Upper lobe of left lung (tissue), 6 donors: ENCODE measurements at places on chromosomes 3 and 15.

DNA sequence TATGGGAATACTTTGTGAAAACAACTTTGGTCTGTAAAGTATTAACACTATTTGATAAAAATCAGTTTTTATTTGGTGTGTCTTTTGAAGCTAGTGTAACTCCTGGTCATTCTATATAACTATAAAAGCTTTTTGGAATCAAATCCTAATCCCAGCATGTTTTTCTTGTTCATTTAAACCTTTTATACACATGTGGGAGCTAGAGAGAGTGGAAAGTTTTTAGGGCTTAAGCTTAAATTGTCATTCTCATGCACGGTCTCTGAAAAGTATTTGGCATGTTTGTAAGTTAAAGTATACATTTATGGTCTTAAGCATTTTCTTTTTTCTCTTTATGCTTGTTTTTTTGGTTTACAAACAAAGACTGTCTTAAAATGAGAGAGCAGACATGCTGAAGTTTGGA is 83.4 kb upstream of the RARB start:
- no peak for DNase-seq

DNA sequence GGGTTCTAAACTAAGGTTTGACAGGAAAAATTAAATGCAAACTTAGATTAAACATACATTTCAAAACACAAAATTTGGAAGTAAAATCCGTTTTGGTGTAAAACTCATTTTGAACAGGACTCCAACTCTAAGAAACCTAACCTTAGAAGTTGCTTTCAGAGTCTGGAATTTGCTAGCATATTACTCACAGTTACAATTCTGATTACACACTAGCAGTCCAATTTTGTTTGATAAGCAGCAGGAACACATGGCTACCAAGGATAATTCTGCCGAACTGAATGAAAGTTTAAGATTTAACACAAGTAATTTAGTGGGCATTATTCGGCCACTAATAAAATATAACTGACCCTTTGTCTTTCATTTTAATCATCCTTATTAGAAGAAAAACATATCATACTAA is 49.6 kb downstream of the FRMD5 start:
- DNase-seq: no peak

GRCh38 chr3:169288553-169288952 is 375.0 kb downstream of the MECOM start:
- peak; percentile 34 for DNase-seq

GRCh38 chr3:183564046-183564445 is 8.5 kb upstream of the KLHL6 start:
- DNase-seq: no peak

- no peak for DNase-seq
Observed at GRCh38 chr3:134013280-134013679, 16.4 kb downstream of the SLCO2A1 start.

DNA sequence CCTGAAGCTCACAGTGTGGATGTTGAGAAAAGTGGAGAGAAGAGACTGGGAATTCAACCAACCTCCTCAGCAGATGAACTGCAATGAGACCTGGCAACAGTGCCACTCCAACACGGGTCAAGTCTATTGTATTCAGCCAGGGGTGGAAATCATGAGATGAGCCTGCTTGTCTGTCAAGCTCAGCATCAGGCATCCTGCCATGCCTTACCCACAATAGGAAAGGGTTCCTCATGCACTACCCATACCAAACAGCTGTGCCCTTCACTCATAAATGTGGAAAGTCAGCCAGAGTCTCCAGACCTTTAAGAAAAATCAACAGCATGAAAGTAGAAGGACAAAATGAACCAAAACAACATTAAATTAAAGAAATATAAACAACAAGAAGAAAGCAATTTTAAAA is 542.1 kb downstream of the EPHB1 start:
- DNase-seq: no peak

DNA sequence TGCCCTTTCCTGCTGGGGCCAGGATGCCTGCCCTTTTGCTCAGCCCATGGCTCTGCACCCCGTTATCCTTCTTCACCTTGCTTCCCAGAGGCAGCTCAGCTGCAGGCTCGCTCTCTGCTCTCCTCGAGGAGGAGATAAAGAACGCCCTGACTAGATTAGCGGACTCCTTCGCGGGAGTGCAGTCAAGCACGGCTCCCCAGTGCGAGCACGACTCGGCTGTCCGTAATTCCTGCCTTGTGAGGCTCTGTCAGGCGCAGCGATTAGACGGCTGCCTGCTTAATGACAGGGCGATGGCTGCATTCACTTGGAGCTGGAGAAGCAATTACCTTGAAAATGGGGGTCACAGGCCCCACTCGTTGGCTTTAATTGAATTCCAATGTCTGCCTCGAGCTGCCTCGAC is 25.9 kb downstream of the TLE3 start:
- DNase-seq: no peak

DNA sequence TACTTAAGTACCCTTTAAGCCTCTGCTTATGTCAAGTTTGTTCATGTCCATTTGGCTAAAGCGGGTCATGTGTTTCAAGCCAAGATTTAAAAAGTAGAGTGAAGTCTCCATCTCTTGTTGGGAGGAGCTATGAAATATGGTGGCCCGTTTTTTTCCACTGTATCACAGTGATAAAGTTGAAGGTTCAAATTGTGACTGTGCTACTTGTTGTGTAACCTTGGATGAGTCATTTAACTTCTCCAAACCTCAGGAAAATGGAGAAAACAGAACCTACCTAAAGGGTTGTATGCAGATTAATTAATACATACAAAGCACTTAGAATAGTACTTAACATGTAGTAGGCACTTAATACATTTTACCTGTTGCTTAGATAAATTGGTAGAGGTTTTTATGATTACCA is 43.4 kb downstream of the SNAPC5 start:
- no peak for DNase-seq

DNA sequence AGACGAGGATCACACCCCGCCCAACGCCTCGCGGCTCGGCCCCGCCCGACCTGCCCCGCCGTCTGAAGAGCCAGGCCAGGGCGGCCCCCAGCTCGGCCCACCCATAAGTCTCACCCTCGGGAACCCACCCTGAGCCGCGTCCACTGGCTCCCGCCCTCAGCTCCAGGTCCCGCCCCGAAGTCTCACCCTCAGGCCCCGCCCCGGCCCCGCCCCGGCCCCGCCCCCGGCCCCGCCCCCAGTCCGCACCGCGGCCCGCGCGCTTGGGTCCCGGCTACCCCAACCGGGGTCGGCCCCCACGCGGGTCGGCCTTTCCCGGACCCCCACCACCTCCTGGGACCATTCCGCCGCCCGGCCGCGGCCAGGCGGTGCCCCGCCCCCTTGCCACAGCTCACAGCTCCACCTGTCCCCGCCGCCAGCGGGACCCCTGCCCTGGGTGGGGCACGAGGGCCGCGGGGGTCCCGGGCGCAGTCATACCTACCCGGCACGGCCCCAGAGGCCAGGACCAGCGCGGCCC is 489 bp downstream of the CSPG5 start:
- peak; percentile 31 for DNase-seq

GRCh38 chr3:126515066-126515706 is 2.4 kb downstream of the UROC1 start:
- DNase-seq: no peak

DNA sequence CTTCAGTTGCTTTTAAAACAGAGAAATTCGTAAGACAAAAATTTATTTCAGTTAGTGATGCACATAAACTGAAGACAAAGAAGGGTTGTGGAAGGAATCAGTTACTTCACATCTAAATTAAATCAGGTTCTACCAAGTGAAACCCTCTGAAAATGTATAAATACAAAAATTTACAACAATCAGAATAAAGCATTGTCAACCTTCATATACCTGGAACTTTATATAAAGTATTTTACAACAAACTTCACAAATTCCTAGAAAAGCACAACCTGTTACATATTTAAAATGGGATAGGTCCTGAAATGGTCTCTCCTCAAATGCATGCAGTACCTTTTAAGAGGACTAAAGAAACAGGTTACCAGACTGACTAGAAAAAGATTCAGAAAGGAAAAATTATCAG is 26.9 kb downstream of the ATOSA start:
- no peak for DNase-seq

- DNase-seq: no peak
Observed at GRCh38 chr3:193814166-193814892, 221.3 kb downstream of the OPA1 start.

- DNase-seq: no peak
Observed at GRCh38 chr15:64048781-64049460, 2.6 kb upstream of the DAPK2 start.

- no peak for DNase-seq
Observed at GRCh38 chr15:79037848-79038247, 52.7 kb downstream of the RASGRF1 start.

DNA sequence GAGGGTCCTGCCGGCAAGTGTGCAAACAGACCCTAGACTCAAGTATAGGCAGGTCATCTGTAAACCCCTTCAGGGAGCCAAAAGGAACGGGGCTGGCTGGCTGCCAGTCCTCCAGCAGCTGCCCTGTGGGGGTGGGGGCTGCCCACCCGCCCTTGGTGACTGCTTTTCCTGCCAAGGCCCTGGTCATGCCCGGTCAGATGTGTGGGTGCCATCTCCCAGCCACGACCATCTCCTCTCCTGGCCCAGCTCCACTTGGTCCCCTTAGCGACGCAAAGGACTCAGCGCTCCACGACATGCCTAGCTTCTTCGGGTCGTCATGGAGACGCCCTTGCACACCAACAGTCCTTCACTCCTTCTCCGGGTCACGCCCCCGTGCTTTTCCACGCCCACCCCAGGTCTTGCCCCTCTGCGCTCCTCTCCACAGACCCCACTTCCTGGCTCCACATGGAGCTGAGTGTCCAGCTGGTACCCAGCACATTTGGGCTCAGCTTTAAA is 2.4 kb downstream of the MUC4 start:
- DNase-seq: no peak

- DNase-seq: no peak
Observed at GRCh38 chr3:60053526-60054265, 1003.9 kb upstream of the CFAP20DC start.

DNA sequence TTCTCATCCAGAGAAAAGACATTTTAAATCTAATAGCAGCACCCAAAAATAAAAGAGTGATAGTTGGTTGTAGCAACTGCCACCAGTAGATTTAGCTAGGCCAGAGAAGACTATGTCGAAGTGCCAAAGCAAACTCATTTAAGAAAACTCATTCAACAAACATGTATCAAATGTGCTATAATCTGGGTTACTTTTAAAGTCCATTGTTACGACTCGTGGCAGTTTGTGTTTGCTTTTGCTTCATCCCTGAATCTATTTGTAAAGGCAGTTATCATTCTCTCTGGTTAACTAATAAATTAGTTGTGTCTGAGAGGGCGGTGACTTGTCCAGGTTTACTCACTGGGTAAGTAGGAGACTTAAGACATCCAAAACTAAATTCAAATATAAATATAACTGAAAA is 159.4 kb downstream of the ZIC4 start:
- no peak for DNase-seq

GRCh38 chr15:98154863-98155262 is 194.4 kb downstream of the ARRDC4 start:
- no peak for DNase-seq

DNA sequence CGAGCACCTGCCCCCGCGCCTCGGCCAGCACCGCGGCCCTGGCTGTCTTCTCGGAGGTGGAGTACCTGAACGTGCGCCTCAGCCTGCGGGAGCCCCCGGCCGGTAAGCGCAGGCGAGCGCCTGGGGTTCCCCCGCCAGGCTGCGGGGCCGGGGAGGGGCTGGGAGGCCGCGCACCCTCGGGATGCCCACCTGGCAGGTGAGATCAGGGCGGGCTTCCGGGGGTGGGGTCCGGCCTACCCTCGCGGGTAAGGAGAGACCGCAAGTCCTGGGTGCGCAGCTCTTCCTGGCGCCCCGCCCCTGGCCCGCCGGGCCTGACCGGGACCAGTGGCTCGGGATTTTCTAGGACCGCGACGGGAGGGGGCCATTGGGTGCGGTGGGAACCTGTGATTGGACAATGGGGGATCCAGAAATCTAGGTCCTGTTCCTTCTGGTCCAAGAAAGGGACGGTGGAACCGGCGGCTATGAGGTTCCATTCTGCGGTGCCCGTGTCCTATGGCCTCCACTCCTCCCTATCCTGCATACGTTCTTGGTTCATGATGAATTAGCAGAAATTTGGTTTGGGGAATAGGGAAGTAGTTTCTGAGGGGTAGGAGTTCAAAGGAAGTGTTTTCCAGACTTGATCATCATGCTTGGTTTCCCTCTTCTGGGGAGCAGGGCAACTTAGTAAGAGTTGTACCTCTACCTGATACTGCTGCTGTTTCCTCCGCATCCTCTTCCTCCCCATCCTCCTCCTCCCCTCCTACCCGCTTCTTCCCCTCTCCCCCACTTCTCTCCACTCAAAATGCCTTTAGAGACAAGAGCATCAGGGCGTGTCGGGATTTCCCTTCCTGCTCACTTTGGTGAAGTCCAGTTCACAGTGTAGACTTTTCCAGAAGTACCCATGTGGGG is 808 bp downstream of the ARRDC4 start:
- DNase-seq: peak; percentile 92

DNA sequence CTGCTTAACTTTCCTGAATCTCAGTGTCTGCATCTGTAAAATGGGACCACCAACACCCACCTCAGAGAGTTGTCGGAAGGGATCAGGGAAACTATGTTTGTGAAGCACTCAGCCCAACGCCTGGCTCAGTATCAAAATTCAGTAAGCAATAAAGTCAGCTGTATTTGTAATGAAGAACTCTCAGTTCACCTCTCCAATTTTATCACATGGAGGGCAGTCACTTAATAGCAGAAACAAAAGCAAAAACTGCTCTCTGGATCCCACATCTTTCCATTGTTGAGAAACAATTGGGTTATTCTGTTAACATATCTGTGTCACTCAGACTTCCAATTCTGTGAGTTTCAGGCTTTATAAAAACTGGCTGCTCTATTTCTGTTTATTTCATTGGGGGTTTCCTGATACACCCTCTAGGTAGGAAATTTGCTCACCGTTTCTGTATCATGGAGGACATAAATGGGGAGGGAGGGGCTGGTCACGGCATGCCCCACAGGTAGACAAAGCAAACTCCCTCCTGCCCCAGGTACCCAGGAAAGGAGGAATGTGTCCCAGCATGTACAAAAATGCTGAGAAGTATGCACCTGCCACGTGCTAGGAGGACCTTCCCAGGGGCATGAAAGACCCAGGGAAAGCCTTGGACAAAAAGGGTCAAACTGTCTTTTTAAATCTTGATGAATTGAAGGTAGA is 81.4 kb upstream of the LMOD3 start:
- no peak for DNase-seq

- no peak for DNase-seq
Observed at GRCh38 chr3:73352841-73353645, 271.7 kb downstream of the PDZRN3 start.

GRCh38 chr15:70855764-70856163 is 1.8 kb upstream of the LARP6 start:
- DNase-seq: no peak

- no peak for DNase-seq
Observed at GRCh38 chr3:138850151-138850550, 15.4 kb upstream of the PIK3CB start.

GRCh38 chr15:48559285-48559684 is 86.2 kb downstream of the FBN1 start:
- no peak for DNase-seq
